Stimulated activated CD4-positive, alpha-beta T cell treated with anti-CD3 and anti-CD28 coated beads, Interleukin-4, amount 100 ng/mL, for 1 hour (primary cell): ENCODE measurements at places on chromosomes 6 and 20.

DNA sequence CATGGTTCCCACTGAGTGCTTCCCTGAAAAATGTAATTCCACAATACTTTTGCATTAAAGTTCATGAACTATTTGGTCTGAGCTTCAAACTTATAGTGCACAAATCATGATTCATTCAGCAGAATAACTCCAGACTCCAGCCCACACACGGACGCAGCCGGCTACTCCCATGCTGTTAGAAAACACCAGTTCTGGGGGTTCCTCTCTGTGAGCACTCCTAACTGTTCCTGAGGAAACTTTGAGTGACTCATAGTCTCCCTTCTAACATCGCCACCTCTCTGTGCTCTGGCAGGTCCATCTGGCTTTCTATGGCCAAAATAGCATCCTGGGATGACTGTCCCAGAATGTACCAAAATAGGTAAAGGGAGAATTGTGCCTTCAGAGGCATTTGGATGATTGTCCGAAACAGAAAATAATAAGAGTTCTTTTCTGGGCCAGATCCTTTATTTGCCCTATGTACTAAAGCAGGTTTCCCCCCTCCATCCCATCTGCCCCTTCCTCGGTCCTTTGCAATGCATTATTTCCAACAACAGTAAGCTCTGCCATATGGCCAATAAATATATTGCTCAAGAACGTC, 32.3 kb upstream of the LY86 start:
- no peak for DNase-seq

- no peak for DNase-seq
These were observed 55.4 kb upstream of the RIPOR2 start for GRCh38 chr6:24990944-24991809.

DNA sequence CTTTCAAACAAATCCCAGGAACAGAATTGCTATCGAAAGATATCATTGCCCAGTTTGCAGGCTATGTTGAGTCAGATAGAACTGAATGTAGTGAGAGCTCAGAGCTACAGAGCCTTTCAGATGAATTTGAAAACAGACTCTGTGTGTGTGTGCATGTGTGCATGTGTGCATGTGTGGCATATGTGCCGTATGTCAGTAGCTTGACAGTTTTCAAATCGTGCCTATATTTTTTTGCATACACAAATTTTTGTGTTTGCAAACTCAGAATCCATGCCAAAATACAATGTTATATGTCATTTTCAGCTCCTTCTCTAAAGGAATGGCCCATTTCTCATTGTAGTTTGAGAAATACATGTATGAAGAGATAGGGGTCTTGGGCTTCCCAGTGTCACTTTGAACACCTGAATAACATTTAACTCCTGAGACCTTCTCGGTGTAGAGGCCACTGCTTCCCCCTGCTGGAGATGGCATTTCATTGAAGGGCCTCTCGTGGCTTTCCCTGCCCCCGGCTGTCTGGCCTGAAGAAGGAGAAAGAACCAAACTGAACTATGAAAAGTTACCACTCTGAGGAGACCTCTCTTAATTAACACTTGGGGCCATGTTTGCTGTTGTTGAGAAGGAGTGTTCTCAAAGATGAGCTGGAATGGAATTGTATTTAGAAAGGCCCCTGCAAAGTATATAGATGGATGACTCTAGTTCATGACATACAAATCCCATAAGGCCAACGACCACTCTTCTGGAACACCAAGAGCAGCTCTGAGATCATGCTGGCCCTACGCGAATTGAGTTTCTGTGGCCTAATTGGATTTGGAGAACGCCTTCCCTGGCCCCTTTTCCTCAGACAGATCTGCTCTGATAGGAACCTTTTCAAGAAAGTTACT, 58.7 kb downstream of the VAPB start:
- DNase-seq: peak; percentile 49

DNA sequence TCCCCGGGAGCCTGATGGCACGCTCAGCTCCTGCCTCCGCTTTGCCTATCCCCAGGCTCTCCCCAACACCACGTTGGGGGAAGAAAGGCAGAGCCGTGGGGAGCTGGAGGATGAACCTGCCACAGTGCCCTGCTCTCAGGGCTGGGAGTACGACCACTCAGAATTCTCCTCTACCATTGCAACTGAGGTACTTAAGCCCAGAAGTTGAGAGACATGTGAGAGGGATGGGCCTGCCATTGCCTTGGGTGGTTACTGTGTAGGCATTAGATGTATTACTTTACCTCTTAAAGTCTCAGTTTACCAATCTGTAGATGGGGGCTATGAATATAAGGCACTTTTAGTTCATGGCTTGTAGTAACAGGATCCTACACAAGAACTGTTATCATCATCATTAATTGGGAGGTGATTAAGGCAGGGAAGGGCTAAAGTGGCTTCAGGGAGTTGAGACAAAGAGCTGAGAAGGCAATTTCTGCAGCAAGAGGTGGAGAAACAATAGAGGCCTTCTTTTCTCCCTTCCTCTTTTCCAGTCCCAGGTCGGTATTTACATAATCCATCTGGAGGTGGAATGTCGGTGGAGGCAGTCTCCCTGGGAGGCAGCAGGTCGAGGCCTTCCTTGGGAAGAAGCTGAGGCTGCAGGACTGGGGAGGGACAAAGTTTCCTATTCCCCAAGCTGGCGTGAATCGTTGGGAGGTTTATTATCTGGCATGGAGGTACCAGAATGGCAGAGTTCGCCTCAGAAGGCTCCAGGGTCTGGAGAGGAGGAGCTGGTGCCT, 691 bp downstream of the SLC22A7 start:
- no peak for DNase-seq

- no peak for DNase-seq
These were observed 3.4 kb upstream of the FAM110A start for GRCh38 chr20:830011-830521.
